ENCODE measurements at places on chromosomes 3 and 15.

DNA sequence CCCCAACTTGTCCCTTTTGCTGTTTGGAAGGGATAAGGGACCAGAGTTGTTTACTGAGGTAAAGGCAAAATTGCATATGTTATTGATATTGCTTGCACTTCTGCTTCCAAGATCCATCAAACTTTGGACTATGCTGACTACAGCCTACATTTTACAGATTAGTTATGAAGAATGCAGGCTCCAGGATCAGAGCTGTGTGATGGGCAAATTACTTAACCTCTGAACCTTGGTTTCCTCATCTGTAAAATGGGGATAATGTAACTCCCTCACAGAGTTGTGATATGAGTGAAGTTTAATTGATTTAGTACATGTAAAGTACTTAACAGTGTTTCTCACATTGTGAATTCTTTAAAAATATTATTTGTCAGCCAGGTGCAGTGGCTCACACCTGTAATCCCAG is 15.9 kb downstream of the FAIM start:
- no peak for DNase-seq

- no peak for DNase-seq
Measured at GRCh38 chr3:108301695-108302404, 5.5 kb downstream of the HHLA2 start.

GRCh38 chr3:138374573-138375134 is 26.3 kb downstream of the MRAS start:
- DNase-seq: no peak

DNA sequence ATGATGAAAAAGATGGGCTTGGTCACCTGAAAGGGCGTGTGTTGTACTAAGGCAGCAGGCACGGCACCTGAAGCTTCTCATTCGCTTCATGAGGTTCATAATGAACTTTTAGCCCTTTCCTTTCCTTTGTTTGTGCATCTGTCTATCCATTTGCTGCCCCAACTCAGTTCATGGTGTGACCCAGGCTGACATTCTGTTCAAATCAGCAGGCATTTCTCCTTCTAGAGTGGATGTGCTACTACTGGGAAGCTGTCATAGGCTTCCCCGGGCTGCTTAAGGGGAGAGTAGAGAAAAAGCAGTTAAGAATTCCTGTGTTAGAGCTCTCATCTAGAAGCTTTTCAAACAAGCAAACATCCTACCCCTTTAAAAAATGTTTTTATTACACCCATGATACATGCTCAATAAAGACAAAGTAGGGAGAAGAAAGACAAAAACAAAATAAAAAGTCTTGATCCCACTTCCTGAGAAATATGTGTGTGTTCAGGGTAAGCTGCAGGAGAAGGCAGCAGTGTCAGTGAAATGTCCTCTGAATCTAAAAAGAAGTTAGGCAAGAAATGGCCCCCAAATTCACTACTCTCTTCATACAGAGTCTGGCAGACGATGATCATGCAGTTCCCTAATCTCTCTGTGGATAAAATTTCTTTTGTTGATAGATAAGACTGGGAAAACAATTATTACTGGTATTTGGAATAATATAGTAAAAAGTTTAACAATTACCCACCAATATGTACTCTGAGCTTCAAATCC is 136.9 kb upstream of the PFN2 start:
- DNase-seq: no peak

DNA sequence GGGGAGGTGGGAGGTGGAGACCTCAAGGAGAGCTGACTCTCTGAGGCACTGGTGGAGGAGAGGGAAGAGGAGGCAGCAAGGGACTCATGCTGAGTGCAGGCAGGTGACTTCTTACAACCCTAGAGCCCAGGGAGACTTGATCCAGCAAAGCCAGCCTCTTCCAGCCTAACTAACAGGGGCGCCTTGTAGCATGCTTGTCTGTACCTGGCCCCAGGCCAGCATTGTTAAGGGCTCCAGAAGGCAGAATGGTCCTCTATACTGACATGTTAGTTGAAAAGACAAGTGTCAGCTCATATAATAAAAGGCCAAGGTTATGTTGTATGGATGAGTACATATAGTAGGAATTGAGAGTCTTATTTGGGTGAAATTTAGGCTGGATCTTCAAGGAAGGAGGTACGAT is 65.4 kb downstream of the CHDH start:
- DNase-seq: no peak

GRCh38 chr15:66294157-66294931 is 976 bp downstream of the DIS3L start:
- peak; percentile 75 for DNase-seq

- no peak for DNase-seq
Measured at GRCh38 chr3:14175383-14176037, 2.9 kb downstream of the XPC start.

DNA sequence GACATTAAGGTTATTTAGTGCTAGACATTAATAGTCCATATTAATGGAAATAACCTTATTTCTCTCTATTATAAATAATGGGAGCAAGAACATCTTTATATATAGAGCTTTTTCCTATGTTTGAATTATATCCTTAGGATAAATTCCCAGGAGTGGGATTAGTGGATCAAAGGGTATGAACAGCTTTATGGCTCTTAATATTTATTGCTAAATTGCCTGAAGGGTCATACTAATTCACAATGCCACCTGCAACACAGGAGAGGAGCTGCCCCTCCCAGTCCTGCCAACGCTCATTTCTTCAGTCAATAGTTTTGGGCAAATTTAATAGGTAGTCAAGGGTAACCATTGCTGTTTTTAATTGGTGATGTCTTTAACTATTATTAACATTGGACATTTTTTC is 48.9 kb upstream of the POLR2M start:
- DNase-seq: no peak

DNA sequence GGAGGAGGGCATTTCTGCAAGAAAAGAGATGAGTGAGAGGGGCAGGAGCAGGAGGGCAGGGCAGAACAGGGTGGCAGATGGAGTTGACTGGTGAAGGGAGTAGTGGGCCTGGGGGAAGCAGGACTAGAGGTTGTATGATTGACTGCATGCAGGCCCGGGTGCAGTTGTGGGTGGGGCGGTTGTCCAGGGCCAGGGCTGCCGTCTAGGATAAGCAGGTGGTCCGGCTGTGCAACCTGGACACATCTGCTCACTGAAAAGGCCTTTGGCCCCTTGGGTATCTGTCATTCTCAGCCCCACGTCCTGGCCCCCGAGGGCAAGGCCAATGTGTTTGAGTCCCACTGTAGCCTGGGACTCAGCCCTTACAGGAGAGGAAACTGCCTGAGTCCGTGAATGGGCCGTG is 25.4 kb downstream of the ALS2CL start:
- no peak for DNase-seq
